ENCODE measurements at places on chromosomes 16 and 17.

DNA sequence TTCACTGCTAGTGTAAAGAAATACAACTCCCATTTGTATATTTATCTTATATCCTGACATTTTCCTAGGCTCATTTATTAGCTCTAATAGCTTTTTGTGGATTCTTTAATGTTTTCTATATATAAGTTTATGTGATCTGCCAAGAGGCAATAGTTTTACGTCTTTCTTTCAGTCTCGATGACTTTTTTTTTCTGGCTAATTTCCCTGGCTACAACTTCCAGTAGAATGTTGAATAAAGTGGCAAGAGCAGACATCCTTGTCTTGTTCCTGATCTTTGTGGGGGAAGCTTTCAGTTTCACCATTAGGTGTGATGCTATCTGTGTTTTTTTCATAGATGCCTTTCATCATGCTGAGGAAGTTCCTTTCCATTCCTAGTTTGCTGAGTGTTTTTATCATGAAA, 43.9 kb upstream of the ABCA3 start:
- DNase-seq = no peak

GRCh38 chr17:58913552-58913951, 157.9 kb downstream of the PPM1E start:
- no peak for DNase-seq

GRCh38 chr16:77937473-77938149, 84.7 kb upstream of the CLEC3A start:
- DNase-seq = no peak

DNA sequence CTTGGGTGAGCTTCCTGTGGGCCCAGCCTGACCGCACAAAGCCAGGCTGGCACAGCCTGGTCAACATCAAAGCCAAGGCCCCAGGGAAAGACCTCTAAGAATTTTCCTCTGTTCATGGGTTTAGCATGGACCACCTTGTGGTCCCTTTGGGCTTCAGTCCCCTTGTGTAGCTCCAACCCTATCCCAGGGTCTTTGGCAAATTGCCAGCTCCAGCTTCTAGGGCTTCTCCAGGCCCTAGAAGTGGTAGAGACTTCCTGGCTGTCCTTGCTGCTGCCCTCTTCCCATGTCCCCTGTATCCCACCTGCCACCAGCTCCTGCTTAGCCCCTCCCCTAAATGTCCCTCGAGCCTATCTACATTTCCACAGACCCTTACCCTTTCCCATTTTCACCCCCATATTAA, 9.7 kb upstream of the ITGA3 start:
- DNase-seq = no peak

DNA sequence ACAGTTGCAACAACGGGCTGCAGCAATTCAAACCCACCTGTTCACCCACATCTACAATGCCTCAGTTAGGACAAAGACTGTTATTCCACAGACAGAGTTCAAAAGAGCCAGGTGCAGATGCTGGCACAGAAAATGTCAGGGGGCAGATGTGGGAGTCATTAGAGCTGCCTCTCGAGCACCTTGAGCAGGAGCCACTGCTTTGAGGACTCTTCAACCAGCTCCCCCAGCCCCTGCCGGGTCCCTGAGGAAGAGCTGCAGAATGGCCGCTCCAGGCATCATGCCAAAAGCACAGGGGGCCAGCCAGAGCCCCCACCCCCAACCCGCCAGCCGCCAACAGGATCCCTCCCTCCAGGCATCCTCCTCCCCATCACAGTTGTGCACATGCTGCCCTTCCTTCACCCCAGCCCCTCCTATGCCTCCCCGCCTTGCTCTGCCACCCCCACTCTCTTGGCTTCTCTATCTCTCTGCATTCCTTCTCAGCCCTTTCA, 20.8 kb downstream of the C17orf67 start:
- DNase-seq = no peak

All from NCI-H2081 treated with DMSO at 0.1 percent for 48 hours (cell line).